ENCODE measurements at places on chromosomes 2 and 18.

- no peak for DNase-seq
These were observed 18.9 kb upstream of the ACAA2 start for GRCh38 chr18:49832221-49832647.

GRCh38 chr2:148719941-148720436, 75.4 kb downstream of the EPC2 start:
- no peak for DNase-seq

GRCh38 chr2:119011910-119012209, 69.9 kb downstream of the MARCO start:
- DNase-seq = no peak

GRCh38 chr18:7002107-7002506, 115.5 kb downstream of the LAMA1 start:
- no peak for DNase-seq

DNA sequence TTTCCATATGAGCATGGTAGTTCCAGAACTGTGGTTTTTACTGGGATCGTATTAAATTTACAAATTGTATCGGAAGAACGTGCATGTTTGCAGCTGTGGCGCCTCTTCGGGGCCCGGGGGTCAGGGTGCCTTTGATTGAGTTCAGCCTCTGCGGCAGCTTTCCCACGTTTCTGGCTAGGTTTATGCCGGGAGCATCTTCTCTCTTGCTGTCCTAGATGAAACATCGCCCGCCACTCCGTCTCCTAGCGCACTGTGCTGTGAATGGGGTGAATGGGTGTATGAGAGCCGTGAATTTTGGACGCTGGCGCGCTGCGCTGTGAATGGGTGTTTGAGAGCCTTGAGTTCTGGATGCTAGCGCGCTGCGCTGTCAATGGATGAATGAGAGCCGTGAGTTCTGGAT, 12.3 kb downstream of the PDCD1 start:
- DNase-seq = no peak
